Activated T-cell treated with anti-CD3 and anti-CD28 coated beads, Interleukin-2, amount 50 U/mL, for 72 hours (primary cell): ENCODE measurements at places on chromosomes 4 and X. TPM values are rescaled to one million over a fixed set of nuclear protein-coding genes. Genes with fewer than 3 reads are reported as not detected.
A peak's percentile ranks its signal among the peaks of the same experiment; 100 is the strongest.

Gene MAGED2
- total RNA-seq, result 49.7 TPM

Gene MUC7
- total RNA-seq, result not detected

DNA sequence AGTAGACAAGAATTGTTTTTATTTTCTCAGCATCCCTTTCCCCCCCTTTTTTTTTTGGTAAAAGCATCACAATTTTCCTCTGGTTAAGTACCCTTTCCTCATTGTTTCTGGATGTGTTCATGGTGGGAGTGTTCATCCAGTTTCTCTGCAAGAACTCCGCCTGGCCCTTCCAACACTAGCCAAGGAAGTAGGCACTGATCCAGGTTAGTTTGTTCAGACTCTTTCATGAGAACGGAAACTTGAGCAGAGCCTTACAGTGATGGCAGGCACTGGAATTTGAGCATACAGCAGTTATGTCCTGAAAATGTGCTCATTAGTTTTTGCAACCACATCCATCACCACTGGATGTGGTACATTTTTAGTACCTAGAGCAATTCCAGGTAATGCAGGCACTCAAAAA is 336.1 kb upstream of the BOD1L1 start:
- no peak for DNase-seq

Gene TDO2
- total RNA-seq, result not detected

Gene HELT
- not detected for total RNA-seq

Gene LINC00632
- total RNA-seq, result 1.4 TPM

- no peak for DNase-seq
Observed at GRCh38 chr4:89719536-89720090, 117.3 kb downstream of the SNCA start.

GRCh38 chr4:158810487-158811215 is 41.8 kb downstream of the FNIP2 start:
- no peak for DNase-seq

Gene DGAT2L6
- not detected for total RNA-seq

DNA sequence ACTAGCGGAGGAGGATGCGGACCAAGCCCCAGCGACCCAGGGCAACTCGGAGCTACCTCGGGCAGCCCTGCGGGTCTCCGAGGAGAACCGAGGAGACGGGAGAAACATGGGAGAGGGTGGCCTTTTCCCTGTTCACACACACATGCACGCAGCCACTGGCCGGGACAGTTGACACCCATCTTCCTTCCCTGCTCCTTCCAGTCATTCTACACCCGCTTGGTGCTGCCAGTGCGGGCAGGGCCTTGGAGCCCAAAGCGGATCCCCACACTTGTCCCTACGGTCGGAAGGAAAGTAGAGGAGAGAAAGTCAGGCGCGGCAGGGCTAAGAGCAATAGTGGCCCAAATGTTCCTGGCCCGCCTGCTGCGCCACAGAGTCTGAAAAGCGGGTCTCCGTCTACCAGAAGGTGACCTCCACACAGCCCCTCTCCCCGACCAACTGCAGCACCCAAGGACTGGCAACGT is 1.1 kb upstream of the PPP3CA start:
- no peak for DNase-seq

Gene DCHS2
- not detected for total RNA-seq

- DNase-seq, result no peak
Observed at GRCh38 chr4:32243926-32244325, 1523.8 kb downstream of the PCDH7 start.

- DNase-seq, result no peak
Observed at GRCh38 chr4:7788193-7788592, 151.5 kb downstream of the AFAP1 start.

Gene CCDC110
- total RNA-seq, result 0.19 TPM

DNA sequence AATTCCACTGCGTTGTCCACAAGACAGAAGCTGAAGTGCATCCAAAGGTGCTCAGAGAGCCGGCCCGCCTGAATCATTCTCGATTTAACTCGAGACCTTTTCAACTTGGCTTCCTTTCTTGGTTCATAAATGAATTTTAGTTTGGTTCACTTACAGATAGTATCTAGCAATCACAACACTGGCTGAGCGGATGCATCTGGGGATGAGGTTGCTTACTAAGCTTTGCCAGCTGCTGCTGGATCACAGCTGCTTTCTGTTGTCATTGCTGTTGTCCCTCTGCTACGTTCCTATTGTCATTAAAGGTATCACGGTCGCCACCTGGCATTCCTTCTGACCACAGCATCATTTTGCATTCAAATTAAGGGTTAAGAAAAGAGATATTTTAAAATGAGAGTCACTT is 115.5 kb downstream of the NFKB1 start:
- DNase-seq, result peak; percentile 44

DNA sequence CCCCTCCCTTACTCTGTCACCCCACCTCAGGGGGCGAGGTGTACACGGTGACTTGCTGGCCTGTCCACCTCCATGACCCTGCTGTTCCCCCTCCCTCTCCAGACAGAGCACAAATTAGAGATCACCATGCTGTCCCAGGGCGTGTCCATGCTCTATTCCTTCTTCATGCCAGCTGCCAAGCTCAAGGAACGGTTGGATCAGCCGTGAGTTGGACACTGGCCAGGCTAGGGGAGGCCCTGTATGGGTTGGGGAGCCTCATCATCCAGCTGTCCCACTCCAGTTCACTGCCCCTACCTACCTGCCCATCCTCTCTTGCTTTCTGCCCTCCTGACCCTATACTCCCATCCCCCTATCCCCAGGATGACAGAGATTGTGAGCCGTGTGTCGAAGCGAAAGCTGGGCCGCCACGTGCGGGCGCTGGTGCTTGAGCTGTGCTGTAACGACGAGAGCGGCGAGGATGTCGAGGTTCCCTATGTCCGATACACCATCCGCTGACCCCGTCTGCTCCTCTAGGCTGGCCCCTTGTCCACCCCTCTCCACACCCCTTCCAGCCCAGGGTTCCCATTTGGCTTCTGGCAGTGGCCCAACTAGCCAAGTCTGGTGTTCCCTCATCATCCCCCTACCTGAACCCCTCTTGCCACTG is 3.9 kb upstream of the CDK16 start:
- no peak for DNase-seq

Gene DCAF12L1
- not detected for total RNA-seq

Gene ANAPC4
- total RNA-seq, result 43.2 TPM

DNA sequence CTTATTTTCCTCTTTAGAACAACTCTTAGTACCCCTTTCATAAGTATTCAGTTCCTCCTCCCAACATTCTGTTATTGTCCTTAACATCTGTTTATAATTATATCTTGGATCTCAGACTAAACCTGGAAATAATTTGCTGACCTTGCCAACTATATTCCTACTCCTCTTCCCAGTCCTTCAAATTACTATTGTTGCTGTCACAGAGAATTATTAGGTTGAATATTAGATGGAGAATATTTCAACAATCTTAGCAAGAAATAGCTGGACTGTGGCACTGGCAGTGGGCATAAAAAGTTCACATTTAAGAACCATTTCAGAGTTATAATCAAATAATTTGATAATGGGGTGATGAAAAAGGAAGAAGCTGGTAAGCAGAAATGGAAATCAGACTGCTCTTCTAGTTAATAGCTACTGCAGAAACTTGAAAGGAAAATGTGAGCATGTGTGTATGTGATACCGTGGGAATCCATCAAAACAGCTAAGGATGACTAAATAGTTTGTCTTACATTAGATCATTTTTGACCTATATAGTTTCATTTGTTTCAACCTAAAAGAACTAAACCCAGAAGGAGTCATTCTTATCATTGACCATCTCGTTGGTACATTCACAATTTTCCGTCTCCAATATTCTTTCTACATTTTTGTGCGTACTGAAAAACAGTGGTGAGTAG is 43.3 kb upstream of the PRDM8 start:
- no peak for DNase-seq

GRCh38 chr4:165288639-165289422 is 38.6 kb upstream of the MSMO1 start:
- no peak for DNase-seq

- DNase-seq, result no peak
Observed at GRCh38 chrX:36804066-36804465, 204.1 kb upstream of the FAM47C start.

DNA sequence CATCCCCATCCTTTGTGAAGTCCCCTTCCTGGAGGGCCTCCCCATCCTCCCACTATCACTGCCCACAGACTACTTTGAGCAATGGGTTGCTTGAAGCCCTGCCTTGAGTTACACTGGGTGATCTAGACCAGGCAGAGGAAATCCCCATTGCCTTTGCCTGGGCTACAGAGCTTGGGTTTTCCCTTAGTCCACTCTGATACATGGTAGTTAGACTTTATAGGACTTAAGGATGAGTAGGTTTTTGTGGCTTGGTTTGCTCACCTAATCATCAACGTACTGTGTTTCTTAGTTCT is 56.6 kb downstream of the TMEM131L start:
- peak; percentile 69 for DNase-seq

Gene SLC7A11
- total RNA-seq, result 15.4 TPM

DNA sequence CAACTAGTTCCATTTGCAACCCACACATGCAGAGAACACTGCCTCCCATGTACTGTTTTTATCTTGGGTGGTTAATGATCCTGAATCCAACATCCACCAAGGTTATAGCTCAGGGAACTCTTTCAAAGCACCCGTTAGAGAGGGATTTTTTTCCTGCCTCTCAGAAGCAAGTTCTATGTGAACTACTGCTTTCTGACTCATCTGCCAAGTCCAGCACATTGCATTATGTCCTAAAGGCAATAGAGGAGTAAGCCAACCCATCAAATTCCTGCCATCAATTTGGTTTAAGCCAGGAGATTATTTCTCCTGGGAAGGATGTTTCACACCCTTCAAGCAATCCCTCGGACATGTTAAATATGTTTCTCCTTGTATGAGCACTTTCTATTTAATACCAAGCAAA is 334.5 kb downstream of the GASK1B start:
- no peak for DNase-seq

DNA sequence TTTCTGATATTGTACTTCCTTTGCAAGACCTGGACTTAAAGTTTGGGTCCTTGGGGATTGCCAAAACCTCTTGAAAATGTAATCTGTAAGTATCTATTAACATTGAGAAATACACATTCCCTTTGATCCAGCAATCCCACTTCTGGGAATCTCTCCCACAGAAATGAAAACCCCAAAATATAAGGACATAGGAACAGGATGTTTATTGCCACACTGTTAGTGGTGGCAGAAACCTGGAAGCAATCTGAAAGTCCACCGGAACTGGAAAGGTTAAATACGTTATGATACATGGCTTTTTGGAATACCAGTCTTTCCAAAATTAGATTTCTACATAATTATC is 71.2 kb upstream of the STX18 start:
- DNase-seq, result no peak

DNA sequence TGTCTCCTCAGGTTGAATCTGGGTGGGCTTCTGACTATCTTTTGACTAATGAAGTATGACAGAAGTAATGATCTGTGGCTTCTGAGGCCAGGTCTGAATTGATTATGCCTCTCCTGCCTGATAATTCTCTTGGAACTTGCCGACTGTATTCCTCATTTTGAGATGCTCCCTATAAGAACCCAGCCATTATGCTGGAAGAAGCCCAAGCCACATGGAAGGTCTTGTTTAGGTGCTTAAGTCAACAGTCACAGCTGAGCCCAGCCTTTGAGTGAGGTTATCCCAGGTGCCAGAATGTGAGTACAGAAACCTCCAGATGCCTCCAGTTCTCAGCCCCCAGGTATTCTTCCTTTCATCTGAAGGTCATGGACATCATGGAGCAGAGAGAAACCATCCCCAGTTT is 456.6 kb downstream of the IL15 start:
- DNase-seq, result no peak

DNA sequence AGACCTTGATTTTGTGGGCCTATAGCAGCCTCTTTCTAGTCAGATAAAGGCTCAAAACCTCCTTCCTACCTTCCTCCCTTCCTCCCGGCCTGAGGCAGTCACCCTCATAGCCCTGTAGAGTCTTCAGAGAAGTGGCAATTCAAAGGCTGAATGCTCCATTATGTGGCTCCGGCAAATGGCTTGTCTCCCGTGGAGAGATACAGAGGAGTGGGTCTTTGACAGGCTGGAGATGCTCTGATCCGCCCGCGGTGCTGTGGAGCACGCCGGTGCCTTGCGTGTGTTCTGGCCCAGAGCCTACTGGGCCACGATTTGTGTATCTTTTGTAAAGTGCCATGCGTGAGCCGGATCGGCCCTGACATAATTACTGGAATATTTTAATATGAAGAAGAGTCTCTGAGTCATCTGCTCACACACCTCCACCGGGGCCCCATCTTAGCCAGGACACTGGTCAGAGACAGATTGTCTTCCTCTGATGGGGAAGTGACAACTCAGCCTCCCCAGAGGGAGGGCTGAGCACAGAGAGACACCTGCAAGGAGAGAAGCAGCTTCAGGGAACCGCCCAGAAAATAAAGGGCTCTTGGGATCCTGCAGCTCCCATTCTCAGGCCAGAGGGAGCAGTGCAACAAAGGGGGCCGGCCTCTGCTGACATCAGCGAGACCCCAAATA is 88.7 kb downstream of the DCTD start:
- DNase-seq, result no peak

DNA sequence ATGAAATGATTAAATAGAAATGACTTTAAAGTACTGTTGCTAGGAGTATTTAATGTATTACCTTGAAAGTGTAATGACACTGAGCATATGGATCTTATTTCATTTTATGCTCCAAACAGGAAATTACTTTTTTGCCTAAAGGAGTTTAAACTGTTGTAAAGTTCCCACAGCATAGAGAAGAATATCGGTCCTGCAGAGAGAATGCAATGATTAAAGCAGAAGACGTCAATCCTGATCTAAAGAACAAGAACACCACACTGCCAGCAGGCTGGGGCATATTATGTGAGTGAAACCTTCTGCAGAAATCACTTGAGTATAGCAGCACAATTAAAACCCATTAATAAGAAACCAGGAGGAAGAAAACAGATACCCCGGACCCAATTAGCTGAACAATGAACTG is 72.8 kb upstream of the CAMK2D start:
- no peak for DNase-seq

GRCh38 chr4:166312166-166312565 is 439.1 kb downstream of the TLL1 start:
- no peak for DNase-seq

GRCh38 chr4:172596206-172596605 is 572.4 kb upstream of the GALNT7 start:
- DNase-seq, result no peak

GRCh38 chrX:703466-703865 is 72.9 kb downstream of the SHOX start:
- no peak for DNase-seq

Gene GPR143
- total RNA-seq, result not detected

Gene LNX1
- not detected for total RNA-seq

GRCh38 chr4:1985294-1985693 is 23.5 kb downstream of the NELFA start:
- DNase-seq, result no peak

Gene GLRA3
- not detected for total RNA-seq

Gene GAGE1
- not detected for total RNA-seq

GRCh38 chr4:154565704-154566103 is 2.9 kb downstream of the FGB start:
- no peak for DNase-seq

- DNase-seq, result no peak
Observed at GRCh38 chrX:103586314-103586646, 965 bp downstream of the TCEAL4 start.

- DNase-seq, result no peak
Observed at GRCh38 chr4:8538703-8539567, 41.3 kb upstream of the GPR78 start.

Gene EXOC1L
- total RNA-seq, result not detected

- no peak for DNase-seq
Observed at GRCh38 chr4:127486248-127486647, 146.5 kb upstream of the INTU start.
